ENCODE measurements at places on chromosomes 7 and 10.

DNA sequence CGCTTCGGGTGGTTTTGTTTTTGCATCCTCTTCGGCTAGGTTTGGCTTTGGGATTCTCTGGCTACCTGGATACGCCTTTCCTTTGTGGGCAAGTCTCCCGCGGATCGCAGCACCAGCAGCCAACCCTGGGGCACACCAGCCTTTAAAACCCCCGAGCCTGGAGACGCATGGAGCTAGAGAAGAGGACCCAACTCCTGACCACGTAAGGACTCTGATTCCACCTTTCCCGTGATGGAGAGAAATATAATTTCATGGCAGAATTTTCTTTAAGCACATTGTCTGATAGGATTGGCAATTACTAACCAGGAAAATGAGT is 535.4 kb upstream of the GALNT17 start:
- no peak for DNase-seq

GRCh38 chr10:36888925-36889573 is 236.3 kb upstream of the ANKRD30A start:
- peak; percentile 21 for DNase-seq

GRCh38 chr10:124173298-124173900 is 80.0 kb upstream of the CHST15 start:
- no peak for DNase-seq

DNA sequence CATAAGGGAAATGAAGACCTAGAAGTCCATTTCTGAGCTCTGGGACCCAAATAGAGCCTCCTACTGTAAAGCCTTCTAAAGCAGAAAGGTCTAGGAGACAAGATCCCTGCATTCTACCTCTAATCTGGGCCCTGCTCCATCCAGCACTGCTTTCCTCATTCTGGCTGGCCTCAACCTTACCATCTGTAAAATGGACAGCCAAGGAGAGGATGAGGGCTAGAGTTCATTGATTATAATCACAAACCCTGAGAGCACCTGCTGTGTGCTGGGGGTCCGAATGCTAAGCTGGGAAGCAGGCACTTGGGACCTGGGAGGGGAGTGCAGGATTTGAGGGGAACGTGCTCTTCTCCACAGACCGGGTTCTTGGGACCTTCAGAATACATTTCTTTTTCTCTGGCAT is 454.0 kb upstream of the ZMIZ1 start:
- DNase-seq = no peak

DNA sequence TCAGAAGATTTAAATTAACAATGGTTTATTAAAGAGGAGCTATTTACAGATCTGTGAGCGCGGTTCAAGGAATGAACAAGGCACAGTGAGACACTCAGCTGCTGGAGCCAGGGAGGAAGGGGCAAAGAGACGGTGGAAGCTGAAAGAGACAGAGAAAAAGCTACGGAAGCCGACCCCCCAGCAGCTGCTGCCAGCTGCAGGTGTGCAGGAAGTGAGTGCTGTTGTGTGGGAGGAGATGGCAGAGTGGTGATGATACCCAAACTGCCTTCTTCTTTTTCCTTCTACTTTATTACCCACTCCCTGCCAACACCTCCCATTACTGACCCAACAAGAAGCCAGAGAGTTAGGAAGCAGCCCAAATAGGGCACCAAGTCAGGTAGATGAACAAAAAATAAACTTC is 41.9 kb upstream of the MBL2 start:
- DNase-seq = no peak

- no peak for DNase-seq
Measured at GRCh38 chr7:87414794-87415188, 60.7 kb downstream of the ABCB4 start.
